ENCODE measurements at places on chromosomes 11 and 22.

DNA sequence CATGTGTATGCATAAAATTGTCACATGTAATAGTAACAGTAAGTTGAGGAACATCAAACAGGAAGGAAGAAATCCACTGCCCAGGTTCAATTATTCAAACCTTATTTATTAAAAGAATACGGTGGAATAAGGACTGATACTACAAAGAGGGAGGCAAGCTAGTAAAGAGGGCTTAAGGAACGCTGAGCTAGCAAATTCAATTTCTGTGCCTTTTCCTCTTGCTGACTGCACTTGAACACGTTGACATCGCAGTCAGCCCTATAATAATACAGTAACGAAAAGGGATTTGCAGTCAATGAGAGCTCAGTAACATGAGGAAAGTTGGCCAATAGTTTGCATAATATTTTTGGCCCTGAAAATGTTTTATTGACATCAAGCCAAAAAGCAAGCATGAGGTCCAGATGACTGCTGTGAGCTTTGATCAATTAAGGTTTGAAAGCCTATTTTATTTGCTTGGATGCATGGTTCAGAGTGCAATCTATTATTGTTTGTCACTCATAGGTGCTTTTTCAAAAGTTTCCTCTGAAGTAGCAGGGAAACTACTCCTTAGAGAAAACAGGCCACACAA is 861.8 kb downstream of the LRRC4C start:
- no peak for DNase-seq

DNA sequence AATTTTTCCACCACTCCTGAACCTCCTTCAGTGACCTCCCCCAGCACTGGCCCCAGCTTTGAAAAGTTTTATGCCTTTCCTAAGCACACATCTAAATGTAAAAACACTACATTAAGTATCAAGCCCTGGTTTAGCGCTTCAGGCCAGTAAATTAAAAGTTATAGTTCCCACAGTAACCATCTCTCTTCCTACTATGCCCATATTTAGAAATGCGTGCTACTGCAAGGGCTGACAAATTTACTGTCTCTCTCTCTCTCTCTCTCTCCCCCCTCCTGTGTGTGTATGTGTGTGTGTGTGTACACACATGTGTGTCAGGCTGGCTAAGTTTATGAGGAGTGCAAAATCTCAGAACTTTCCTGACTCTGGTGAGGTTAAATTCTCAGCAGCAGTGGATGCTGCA is 231.4 kb downstream of the LARGE1 start:
- no peak for DNase-seq

DNA sequence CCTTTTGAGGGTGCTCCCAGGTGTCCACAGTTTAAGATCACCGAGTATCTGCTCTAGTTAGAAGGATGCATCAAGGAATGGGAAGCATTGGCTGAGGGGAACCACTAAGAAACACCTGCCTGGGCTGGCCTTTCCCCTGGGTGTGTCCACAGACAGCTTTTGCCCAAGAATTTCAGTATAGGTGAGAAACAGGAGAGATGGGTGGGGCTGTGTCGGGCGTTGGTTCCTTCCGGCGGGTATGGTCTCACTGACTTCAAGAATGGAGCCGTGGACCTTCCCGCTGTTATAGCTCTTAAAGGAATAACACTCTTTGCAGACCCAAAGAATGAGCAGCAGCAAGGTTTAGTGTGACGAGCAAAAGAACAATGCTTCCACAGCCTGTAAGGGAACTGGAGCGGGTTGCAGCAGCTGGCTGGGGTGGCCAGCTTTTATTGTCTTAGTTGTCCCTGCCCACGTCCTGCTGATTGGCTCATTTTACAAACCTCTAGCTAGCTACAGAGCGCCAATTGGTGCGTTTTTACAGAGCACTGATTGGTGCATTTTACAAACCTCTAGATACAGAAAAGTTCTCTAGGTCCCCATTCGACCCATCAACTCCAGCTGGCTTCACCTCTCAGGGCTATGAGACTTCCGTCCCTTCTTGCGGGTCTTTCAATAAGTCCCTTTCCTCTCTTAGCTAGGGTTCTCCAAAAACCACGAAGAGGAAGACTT is 2.4 kb downstream of the FADS1 start:
- DNase-seq = peak; percentile 15

- DNase-seq = no peak
Measured at GRCh38 chr22:37185646-37186227, 2.3 kb downstream of the C1QTNF6 start.

GRCh38 chr11:628056-628455 is 1.1 kb upstream of the SCT start:
- no peak for DNase-seq

DNA sequence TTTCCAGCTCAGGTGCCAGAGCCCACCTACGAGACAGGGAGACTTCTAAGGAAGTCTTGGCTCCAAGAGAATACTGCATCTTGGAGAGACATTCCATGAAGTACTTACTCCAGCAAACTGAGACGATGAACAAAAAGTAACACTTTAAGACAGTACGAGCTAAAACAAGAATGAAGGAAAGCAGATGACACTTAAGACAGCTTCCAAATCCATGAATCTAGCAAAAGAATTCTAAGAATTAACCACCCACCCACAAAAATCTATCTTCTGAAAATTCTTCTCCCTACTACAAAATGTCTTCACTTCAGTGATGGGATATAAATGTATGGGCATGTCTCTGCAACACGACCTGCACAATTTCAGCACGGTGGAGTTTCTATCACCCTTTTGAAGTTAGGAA is 132.9 kb downstream of the C11orf58 start:
- no peak for DNase-seq

DNA sequence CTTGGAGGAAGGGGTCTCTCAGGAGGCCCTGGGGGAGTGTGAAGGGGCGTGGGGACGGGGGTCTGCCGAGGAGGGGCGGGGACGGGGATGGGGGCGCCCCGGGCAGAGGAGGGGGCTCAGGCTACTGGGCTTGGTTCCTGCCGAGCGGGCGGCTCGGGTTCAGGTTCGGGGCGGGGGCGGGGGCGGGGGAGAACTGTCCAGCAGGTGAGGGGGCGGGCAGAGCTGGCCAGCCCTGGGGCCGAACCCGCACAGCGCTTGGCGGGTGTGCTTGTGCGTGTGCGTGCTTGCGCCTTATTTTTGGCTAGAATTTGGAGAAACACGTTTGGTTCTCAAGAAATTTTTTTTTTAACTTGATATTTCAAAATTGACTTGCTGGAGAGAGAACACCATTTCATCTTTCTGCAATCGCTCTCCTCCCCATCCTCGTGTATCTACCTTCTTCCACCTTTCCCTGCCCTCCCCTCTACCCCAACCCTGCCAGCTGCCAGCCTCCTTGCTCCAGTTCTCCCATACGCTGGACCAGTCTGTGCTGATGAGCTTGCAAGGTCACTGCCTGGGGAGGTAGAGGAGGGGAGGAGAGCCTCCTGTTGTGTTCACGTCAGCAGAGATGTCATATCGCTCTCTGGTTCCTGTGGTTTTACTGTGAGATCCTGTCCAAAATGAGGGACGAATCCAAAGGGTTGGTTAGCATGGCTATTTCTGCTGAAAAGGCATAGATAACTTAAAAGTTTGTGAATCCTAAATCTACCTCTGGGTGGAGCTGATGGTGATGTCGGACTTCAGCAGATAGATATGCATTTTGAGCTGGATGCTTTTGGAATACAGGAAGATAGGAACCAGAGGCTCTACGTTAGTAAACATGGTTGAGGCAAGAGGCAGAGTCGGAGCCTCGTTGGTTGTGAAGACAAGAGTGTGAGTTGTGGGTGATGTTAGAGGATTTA is 668 bp downstream of the MADD start:
- no peak for DNase-seq

GRCh38 chr11:129910360-129910759 is 15.0 kb upstream of the NFRKB start:
- no peak for DNase-seq

DNA sequence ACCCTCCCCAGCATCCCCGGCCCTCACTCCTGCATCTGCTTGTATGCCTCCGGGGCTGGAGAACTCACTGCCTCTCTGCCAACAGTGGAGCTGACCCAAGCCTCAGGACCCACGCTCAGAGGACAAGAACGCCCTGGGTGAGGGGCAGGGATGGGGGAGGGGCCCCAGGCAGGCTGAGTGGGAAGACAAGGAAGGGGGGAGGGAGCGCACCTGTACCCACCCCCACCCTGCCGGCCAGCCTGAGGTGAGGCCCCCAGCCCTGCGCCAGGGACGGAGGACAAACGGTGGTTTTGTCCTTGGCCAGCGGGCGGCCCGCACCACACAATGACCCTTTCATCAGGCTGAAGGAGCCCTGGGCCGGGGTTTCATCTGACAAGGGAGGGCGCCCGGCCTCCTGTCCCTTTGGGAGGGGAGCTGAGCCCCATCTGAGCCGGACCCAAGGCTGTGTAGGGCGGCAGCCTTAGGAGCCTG is 10.0 kb downstream of the WNT7B start:
- no peak for DNase-seq

DNA sequence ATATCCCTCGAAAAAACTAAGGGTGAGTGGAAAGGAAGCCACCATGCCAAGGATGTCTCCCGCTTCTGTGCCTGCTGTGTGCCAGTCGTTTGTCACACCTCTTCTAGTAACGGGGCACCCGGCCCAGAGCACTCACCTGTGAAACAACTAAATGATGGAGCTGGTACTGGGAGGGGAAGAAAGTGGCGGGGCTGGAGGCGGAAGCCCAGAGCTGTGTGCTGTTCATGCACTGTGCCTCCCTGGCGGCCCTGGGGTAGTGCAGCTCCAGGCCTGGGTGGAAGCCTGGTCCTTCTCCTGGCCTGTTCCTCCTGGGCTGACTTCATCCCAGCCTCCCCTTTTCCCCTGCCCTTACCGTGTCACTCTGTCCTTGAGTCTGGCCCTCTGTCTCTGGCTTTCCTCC is 130.2 kb downstream of the CEP164 start:
- DNase-seq = no peak

DNA sequence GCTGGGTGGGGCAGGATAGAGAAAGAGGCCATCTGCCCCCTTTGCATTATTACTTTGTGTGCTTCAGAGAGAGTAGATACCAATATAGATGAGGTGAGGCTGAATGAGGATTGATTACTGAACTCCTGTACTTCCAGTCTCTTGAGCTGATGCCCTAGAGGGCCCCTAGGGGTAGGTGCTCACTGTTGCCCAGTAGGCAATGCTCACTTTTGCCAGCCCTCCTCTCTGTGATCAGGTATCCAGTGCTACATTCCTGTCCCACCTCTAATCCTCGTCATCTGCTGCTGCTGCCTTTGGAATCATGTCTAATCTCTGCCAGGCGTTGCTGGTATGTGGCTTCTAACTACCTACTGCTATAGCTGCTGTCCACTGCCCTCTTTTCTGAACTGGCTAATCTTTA is 57.2 kb downstream of the CCDC83 start:
- DNase-seq = no peak

DNA sequence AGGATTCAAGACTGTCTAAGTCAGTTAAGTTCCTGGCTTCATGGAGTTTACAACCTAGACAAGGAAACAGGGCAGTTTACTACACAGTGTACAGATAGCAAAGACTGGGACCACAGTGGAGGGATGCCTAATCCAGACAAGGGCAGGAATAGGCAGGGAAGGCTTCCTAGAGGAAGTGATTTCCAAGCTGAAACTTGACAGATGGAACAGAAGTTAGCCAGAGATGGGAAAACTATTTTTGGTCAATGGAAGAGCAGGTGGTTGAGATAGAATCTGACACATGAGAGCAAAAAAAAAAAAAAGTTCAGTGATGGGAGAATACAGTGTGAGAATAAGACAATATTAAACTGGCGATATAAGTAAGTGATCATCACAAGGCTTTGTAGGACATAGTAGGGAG is 1.3 kb downstream of the COA4 start:
- DNase-seq = no peak

- DNase-seq = no peak
Measured at GRCh38 chr11:33691066-33691864, 9.4 kb downstream of the C11orf91 start.

GRCh38 chr11:69240332-69241074 is 53.5 kb upstream of the MYEOV start:
- DNase-seq = no peak

DNA sequence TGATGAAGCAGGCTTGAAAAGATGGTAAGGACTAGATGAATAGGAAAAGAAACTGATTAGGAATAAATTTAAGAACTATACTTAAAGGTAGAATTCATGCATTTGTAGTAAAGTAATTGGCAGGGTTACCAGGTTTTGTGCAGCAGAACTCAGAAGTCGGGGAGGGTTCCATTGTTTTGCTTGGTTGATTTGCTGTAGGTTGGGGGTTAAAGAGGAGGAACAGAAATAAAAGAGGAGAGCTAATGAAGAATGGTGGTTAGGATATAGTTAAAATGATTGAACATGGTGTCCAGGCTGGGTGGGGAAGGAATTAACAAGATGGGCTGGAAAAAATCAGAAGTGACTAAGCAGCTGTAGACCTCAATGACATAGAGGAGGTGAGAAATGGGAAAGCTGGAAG is 5.5 kb upstream of the SPON1 start:
- DNase-seq = no peak

DNA sequence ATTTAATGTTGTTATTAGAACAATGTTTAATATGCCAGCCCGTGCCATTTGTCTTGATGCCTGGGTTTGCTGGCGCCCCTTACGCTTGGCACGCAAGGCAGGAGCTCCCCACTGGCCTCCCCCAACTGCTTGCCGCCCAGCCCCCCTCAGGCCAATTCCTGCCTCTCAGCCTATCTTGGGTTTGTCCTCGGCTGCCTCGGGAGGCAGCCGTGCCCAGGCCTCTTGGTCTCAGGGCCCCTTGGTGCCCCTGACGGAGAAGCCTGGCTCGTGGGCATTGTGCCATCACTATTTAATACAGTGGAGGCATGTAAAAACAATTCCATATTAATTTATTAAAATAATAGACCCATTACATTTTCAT is 119.8 kb downstream of the KCNQ1OT1 start:
- no peak for DNase-seq

GRCh38 chr11:83306200-83307080 is 20.3 kb upstream of the CCDC90B start:
- DNase-seq = no peak

GRCh38 chr22:44386386-44387035 is 73.8 kb upstream of the SHISAL1 start:
- DNase-seq = no peak

- no peak for DNase-seq
Measured at GRCh38 chr11:118438314-118438931, 2.1 kb downstream of the KMT2A start.

DNA sequence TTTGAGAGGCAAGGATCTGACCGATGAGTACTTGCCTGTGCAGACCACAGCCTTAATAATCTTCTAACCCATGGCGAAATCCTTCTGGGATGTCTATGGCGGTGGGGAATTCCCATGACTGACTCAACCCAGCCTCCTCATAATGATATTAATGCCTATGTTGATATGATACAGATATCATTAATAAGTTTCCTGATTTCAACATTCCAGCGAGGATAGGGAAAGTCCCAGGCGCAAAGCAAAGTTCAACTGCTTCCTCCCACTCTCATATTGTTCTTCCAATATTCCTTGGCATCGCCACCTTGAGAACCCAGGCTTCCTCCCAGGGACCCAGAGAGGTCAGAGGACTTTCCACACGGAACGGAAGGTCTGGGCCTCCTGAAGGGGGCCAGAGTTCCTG is 110.3 kb upstream of the TMEM45B start:
- DNase-seq = no peak
